ENCODE measurements at places on chromosomes 7 and 10.

- no peak for DNase-seq
These were observed 8.3 kb upstream of the RGS10 start for GRCh38 chr10:119550827-119551226.

DNA sequence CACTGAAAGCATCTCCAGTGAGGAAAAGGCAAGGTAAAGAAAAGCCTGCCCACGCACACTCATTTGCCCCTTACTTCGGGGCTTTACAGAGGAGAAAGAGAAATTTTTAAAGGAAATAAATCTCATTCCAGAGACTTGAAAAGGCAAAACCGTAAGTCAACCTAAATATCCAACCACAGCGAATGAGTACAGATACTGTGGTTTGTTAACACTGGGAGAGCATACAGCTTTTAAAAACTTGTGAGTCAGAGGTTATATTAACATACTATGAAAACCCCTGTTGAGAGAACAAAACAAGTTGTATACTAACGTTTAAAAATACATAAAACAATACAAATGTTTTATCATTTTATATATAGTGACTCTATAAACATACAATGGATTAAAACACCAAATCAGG lies 28.6 kb upstream of the ST7 start:
- no peak for DNase-seq

GRCh38 chr7:69932034-69932628 lies 333.9 kb downstream of the AUTS2 start:
- DNase-seq, result no peak

DNA sequence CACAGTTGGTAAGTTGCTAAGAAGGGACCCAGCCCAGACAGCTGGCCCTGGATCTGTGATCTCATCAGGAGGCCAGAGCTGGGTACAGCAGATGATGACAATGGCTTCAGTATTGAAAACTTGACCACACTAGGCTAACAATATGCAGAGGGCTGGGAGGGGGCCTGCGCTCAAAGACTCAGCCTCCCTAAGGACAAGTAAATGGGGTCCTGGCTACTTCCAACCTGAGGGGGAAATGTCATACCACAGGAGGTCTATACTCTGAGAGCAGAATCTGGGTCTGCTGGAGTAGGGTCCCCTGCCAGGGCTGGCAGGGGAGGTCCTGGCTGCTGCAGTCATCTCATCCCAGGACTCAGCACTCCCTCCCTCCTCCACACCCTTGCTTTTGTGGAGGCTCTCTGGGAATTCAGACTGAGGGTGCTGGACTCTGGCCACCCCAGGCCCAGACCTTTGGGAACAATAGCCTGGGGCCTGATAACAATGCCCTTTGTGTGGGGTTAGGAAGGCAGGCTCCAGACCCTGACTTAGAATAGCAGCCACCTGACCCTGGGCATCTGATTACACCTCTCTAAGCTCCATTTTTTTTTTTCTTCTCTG lies 1.4 kb downstream of the FXYD4 start:
- no peak for DNase-seq

DNA sequence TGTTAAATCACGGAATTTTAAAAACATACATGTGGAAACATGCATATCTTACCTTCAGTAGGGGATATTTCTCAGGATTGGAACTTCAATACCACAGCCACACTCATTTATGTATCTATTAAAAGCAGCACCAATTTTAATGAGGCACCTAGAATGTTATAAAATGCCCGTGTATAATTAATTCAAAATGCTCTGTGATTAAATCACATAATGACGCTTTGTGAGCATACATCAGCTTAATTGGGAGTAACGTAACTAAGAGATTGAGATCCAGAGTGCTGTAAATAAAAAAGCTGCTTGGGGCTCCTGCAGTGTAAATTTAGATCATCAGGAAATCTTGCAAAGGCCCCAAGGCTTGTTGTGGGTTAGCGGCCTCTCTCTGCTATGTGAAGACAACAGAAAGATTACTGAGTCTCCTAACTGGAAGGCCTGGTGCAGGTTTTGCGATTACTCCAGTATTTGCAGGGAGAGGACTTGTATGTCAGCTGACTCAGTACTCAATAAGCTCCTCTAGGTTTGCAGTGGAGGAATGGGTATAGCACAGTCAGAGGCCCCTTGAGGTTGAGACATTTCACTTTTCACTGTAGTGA lies 195.5 kb upstream of the PHYHIPL start:
- DNase-seq, result no peak

DNA sequence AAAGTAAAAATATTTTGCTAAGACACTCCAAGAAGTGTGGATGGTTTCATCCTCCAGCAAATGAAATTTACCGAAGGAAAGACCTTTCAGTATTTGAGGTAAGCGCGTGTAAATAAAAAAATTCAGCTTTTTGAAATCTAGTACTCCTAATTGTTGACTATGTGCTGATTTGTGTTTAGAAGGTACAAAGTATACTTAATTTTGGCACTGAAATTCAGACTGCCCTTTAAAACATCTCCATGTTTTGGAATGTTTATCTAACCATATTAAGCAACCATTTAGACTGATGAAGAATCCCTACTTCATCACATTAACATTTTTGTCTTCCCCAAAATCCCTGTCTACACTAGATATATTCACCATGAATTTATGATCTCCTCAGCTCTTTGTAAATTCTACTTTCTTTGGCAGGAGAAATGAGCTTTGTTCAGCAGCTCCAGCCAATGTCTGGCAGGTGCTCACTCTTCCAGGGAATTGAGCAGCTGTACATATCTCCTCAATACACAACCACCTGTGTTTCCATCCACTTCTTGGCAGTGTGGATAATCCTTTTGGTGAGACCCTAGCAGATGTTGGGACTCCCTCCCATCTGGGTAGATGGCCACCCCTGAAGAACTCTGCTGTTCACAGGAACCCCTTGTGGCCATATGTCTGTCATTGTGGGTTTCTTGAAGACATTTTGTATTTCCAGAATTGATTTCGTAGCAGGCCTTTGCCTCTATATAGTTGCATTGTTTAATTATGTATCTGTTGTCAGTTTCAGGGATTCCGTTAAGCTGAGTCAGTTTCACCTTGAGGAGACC lies 129.4 kb upstream of the SAMD8 start:
- no peak for DNase-seq

DNA sequence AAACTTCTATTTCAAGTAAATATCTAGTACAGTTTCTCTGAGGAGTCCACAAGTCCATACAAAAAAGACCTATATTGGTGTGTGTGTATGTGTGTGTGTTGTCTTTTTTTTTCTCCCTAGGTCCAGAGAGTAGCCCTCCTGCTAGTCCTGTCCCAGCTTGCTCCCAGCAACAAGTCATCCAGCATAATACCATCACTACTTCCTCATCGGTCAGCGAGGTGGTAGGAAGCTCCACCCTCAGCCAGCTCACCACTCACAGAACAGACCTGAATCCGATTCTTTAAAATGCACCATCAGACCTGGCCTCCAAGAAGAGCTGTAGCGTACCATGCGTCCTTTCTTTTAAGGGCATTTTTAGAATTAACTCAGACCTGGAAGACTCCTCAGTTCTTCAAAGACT lies 139.1 kb downstream of the TRIL start:
- DNase-seq, result no peak

- DNase-seq, result no peak
These were observed 177.7 kb downstream of the SKIDA1 start for GRCh38 chr10:21347785-21348170.

- no peak for DNase-seq
These were observed 251.0 kb downstream of the NSUN6 start for GRCh38 chr10:18400201-18400905.

DNA sequence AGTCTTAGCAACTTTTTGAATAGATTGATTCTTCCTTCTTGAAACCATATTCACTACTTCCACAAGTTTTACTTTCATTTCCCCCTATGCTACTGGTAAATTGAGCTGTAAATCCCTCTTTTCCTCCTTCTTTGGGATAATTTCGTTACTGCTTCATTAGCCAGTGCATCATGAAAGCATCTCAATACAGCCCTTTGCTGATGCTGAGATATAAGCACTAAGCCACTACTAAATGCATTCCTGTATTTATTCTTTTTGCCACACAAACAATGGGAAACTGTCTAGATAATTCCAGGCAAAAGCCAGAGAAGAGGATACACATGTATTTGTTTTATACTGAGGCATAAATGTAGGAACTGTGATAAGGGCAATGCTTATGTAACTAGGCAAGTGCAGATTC lies 313.9 kb downstream of the NXPH1 start:
- DNase-seq, result no peak

GRCh38 chr7:7793921-7794320 lies 75.5 kb upstream of the RPA3 start:
- DNase-seq, result no peak

GRCh38 chr7:28830846-28831245 lies 127.3 kb downstream of the TRIL start:
- no peak for DNase-seq

- no peak for DNase-seq
These were observed 10.7 kb downstream of the NODAL start for GRCh38 chr10:70430493-70431445.

DNA sequence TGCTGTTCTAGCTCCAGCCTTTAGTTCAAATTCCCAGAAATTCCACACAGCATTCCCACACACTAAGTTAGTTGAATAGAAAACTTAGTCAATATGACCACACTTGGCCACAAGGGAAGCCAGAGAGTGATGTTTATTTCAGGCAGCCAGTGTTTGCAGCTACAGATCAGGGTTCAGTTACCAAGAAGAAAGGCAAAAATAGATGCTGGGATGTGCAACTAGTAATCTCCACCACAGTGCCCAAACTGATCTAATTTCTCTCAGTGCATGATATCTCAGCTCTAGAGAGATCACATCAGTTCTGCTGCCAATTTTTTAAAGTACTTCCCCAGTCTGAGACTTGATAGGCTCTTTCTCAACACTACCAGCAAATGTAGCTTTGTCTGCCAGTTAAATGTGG lies 17.6 kb downstream of the SLF2 start:
- no peak for DNase-seq

- no peak for DNase-seq
These were observed 21.1 kb upstream of the SH2D4B start for GRCh38 chr10:80516506-80517075.

- no peak for DNase-seq
These were observed 9.5 kb upstream of the BLNK start for GRCh38 chr10:96280859-96281258.

DNA sequence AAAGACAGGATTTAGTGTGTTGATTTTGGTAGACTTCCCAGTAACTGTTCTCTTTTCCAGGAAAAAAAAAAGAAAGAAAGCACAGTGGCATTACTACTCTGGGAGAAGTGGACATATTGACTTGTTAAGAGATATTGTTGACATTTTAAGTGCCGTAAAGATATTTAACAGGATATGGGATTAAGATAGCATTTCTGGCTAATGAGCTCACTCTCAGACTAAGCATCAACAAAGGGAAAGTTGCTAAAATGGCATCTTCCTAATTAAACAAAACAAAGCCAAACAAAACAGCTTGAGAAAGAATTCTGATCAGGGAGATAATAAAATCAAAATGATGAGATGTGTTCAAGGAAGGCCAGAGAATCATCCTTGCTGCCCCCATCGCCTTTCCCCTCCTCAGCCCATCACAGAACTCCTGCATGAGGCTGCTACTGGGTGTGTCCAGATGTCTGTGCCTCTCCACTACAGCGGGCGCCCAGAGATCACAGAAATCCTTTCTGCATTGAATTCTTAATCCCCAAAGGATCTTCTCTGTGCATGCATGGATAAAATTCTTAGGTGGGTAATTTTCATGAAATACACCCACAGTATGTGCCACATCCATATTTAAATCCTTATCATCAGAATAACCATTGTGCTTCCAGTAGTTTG lies 270.5 kb downstream of the POU6F2 start:
- DNase-seq, result no peak

GRCh38 chr10:111004016-111004415 lies 72.8 kb upstream of the ADRA2A start:
- DNase-seq, result no peak

GRCh38 chr7:142540371-142540770 lies 208.9 kb upstream of the PRSS1 start:
- no peak for DNase-seq

DNA sequence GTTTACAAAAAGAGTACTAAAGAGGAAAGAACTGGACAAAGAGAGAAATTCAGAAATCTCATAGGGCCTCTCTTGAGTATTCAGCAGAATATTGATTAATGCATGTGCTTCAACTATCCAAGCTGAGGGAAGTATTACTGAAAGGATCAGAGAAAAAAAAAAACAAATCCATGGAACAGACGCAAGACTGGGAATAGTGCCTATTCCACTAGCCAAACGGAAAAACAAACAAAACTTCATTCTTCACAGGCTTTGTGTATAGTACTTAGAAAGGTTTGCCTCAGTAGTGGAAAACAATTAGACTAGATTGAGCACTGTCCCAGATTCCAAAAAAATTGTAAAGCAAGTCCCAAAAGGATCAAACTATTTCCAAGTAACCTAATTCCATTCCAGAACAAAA lies 106.2 kb downstream of the TFEC start:
- no peak for DNase-seq

DNA sequence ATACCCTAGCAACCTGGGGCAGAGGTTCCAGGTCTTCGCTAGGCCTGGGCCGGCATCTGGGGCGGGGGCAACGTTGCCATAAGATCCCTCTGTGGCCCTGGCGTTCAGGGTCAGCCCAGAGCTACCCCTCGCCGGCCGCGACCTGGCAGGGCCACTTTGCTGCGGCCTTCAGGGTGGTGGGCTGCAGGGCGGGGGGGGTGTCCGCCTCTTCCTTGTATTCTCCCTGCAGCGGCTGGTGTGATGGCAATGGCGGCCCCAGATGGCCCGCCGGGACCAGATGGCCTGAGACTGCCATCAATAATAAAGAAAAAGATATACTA lies 539.2 kb upstream of the POT1 start:
- DNase-seq, result no peak

GRCh38 chr10:110273474-110273873 lies 31.2 kb downstream of the SMNDC1 start:
- peak; percentile 14 for DNase-seq

- DNase-seq, result no peak
These were observed 5.9 kb downstream of the GCK start for GRCh38 chr7:44183386-44183785.

GRCh38 chr7:117873310-117874190 lies at the start of gene CTTNBP2:
CTTNBP2 (minus strand) TSS chr7:117873441; CDS start chr7:117873415, 26 bp downstream.
- no peak for DNase-seq

GRCh38 chr10:3287572-3288445 lies 115.2 kb upstream of the PITRM1 start:
- no peak for DNase-seq

DNA sequence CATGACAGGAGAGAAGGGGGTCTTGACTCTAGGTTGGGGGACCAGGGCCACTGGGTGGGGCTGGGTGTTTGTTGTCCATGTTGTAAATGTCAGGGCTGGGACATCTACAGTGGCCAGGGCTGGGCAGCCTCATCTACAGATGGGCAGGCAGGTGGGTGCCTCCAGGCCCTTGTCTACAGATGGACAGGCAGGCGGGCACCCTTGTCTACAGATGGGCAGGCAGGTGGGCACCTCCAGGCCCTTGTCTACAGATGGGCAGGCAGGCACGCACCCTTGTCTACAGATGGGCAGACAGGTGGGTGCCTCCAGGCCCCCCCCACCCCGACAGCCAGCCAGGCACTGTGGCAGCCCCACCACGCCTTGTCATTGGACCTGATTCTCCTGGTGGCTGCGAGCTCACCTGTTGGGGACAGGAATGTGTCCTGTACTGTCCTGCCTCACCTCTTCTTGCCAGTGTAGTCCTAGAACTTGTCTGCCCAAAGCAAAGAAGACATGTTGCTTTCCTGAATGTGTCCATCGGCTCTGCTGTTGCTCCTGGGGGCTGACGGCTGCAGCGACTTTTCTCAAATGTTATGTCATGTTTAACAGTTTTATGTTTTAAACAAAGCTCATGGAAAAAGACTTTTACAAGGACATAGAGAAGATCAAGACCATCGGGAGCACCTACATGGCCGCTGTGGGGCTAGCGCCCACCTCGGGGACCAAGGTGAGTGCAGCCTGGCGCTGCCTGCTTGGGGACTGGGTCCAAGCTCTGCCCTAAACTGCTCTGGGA lies 129.9 kb downstream of the ADCY1 start:
- no peak for DNase-seq

- no peak for DNase-seq
These were observed 14.9 kb upstream of the CCDC3 start for GRCh38 chr10:13016426-13016825.
